NCI-H1436 treated with DMSO at 0.1 percent for 48 hours (cell line): ENCODE measurements at places on chromosomes 13 and 19.
A peak's percentile ranks its signal among the peaks of the same experiment; 100 is the strongest.

DNA sequence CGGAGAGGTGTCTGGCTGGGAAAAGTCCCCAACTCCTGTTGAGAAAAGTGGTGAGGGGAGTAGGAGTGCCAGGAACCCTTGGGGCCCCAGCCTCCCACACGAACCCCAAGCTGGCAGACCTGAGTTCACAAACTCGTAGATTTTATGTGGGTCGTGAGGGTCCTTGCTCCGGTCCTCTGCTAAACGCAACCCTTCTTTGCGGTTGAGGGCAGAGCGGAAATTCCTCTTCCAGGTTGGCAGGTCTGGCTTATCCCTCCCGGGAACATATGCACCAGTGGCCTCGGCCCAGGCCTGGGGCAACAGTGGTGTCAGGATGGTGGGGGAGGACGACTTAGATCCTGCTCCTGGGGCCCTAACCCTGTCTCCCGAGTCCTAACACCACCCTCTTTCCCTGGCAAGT lies 2.4 kb downstream of the IRF3 start:
- DNase-seq: no peak

DNA sequence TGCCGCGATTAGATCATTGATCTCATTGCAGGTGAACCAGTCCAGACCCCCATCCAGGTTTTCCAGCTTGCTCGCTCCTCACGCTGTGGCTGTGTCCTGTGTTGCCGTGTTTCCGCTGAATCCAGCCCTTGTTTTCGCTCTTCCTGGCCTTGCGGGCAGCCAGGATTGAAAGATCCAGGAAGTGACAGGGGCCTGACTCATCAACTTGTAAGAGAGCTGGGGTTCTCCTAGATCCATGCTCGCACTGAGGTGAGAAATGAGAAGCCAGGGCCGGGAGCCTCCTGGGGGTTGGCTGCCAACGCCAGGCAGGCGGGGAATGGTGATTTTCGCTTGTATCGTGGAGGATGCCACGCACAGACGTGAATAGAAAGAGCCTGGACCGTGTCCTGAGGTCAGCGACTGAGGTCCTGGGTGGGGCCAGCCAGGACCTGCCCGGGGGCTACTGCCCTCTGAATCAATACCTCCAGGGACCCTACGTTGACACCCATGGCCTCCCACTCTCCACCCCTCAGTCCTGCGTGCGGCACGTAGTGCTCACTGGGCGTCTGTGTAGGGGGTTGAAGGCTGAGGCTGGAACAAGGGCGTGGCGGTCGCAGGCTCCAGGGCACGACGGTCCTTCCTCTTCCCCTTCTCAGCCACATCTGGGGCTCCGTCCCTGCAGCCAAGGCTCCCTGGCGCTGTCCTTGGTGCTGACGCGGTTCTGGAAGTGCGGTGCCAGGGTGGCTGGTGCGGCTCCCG lies 7.3 kb upstream of the PTPRH start:
- peak; percentile 93 for DNase-seq

DNA sequence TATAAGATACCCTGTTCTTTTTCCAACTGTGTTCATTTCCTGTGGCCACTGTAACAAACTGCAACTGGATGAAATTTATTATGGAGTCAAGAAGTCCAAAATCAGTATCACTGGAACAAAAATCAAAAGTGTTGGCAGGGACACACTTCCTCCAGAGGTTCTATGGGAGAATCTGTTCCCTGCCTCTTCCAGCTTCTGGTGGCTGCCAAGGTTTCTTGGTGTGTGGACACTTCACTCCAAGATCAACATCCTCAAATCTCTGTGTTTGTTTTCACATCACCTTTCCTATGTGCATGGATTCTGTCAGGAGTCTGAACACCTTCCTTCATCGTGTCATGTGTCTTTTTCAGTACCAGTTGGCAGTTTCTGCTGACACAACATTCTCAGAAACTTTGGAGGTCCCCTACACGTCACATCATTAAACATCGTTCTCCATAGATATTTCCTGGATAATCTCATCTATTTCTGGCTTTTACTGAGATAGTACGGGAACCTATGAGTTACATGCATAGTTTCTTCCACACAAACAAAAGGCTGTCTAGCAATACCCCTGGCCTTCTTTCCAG lies 15.2 kb upstream of the EFNB2 start:
- DNase-seq: no peak

- no peak for DNase-seq
Measured at GRCh38 chr19:35030257-35031071, at the start of gene SCN1B. Gene SCN1B, plus strand, starts transcription at chr19:35030470. Its CDS starts 351 bp downstream, at chr19:35030821.

DNA sequence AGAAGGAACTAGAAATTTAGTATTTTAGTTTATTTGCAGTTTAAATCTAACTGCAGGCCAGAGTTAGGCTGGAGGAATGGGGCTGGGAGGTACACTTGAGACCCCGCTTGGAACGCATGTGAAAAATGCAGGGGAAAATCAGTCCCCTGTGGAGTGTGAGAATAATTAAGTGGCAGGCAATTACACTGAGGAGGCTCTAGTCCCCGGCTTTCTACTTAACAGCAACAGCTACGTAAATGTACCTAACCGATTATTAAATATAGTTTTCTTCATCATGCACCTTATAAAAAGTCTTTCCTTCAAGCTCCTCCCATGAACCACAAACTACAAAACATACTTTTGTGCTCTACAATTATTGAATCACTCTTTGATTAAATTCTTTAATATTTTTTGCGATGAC lies 804 bp downstream of the ZNF708 start:
- no peak for DNase-seq

DNA sequence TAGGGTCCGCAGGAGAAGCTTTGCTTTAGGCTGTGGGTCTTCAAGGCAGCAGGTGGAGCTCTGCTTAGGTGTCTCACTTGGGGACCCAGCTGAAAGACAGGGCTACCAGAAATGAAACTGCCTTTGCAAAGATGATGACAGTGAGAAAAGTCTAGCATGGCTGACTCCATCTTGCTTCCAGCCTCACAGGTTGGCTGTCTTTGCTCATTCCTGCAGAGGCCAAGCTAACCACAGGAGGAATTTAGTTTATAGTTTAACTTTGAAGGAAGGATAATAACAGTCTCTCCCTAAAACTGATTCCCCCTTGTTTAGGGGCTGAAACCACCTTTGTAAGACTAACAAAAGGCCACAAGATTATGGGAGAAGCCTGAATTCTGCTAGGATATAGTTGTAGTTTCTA lies 252.4 kb downstream of the UQCRFS1 start:
- no peak for DNase-seq

DNA sequence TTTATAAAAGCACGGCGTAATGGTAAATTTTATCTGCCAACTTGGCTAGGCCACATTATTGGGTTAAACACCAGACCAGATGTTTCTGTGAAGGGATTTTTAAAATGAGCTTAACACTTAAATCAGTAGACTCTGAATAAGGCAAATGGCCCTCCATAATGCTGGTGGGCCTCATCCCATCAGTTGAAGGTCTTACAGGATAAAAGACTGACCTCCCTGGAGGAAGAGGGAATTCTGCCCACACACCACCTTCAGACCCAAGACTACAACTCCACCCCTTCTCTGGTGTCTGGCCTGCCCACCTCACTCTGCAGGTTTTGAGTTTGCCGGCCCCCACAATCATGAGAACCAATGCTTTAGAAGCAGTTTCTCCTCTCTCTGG lies 96.4 kb downstream of the COL4A1 start:
- DNase-seq: no peak

GRCh38 chr13:64428196-64428595 lies 2801.9 kb downstream of the PCDH9 start:
- DNase-seq: no peak
